Stomach (tissue), 19 donors: ENCODE measurements at places on chromosomes 2 and 18.

DNA sequence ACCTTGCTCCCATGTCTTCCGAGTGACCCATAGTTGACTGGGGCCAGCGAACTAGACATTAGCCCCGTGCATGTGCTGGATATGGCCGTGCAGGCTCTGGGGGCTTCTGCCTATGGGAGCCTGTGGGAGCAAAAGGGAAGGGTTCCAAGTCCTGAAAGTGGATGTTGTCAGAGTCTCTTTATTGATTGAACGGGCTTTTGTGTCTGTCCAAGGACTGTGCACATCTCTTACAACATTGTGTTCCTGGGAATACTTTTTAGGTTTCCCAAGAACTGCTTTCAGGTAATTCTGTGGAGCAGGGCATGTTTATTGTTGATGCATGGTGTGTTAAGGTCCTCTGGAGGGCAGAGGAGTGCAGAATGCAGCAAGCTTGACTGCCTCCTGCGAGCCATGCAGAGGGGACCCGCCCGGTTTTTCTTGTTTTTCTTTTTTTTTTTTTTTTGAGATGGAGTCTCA is 5.0 kb downstream of the RNF144A start:
- peak; percentile 76 for DNase-seq

DNA sequence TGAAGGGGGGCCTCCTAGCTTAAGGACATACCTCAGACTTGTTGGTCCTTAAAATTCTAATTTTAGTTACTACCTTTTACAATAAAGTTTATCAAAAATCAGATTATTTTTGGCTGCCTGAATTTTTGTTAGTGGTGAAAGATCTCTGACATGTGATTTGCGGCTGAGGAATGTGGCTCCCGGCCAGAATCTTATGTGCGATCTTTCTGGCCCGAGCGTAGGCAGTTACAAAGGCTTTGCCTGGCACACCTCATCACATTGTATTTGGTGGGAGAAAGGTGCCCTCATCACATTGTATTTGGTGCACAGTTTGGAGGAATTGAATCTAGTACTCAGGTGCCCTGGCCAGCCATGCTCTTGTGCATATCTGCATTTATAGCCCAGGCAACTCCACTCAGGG is 289.1 kb downstream of the GULP1 start:
- no peak for DNase-seq

GRCh38 chr2:215885536-215885935 is 127.8 kb downstream of the MREG start:
- no peak for DNase-seq

DNA sequence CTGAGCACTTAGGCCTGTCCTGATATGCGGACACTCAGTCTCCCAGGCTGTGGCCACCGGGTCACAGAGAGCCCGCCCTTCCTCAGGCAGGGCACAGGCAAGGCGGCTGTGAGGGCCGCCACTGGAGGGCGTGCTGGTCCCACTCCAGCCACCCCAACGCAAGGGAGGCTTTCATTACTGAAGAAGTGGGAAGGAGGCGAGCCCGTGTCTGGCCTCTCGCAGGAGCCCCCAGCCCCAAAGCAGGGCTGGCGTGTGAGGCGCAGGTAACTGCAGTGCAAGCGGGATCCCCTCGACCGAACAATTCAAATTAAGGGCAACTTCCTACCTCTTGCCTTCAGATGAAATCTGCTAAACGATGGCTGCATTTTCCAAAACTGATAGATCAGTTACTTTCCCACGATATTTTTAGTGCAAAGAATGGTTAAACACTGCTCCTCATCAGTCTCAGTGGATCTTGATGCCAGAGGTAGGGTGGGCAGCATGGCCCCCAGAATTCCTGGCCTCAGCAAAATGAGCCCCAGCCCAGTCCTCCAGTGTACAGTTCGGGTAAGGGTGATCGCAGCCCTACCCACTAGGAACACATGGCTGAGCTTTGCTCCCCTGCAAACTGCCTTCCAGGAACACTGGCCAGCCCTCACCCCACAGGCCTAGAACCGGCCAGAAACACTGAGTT is 97.2 kb downstream of the SEPTIN10 start:
- DNase-seq, result peak; percentile 79

- no peak for DNase-seq
Measured at GRCh38 chr18:48165111-48165866, 234.8 kb upstream of the SMAD2 start.

DNA sequence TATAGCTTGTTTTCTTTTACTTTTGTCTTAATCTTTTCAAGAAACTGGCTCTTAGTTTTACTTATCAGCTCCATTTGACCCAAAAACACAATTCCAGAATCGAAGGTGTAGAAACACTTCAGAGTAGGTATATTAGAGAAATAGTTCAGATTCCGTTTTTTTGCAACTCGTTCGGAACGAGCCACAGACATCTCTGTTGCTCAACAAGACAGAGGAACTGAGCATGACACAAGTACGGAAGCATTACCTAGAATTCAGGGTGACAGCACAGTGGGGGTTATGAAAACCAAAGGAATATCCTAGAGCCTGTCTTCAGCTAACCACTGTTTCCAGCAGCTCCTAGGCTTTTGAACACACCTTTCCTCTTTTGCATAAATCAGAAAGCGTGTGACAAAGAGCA is 5.0 kb downstream of the HRH4 start:
- no peak for DNase-seq

GRCh38 chr2:172864182-172864581 is 128.5 kb downstream of the RAPGEF4 start:
- DNase-seq, result peak; percentile 50

DNA sequence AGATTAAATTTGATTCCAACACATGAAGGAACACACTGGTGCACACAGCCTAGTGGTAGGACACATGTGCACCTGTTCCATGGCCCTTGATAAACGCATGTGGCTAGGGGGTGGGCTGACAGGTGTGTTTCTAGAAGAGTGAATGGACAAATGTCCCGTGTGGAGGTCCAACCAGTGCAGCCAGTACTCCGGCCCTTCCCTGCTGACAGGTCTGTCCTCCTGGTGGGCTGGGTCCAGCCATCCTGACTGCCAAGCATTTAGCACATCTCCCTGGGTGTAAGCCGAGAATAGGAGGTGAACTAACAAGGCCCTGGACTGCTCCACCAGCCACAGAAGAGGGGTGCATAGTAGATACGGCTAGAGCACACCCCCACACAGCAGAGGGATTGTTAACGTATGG is 258.7 kb upstream of the RAB6C start:
- DNase-seq, result no peak

DNA sequence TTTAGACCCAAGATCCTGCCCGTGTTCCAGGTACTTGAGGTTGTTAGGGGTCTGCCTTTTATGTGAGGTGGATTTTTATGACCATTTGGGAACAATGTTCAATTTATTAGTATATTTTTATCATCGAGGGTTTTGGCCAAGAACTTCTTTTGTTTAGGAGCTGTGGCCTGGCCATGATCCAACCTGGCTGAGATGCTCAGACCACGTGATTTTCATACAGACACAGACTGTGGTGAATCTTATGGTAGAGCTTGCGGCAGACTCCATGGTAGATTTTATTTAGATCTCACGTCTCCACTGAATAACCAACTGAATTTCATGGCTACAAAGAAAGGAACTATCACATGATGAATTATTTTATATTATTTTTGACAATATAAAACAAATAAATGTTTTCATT is 405.5 kb upstream of the VWC2L start:
- no peak for DNase-seq

DNA sequence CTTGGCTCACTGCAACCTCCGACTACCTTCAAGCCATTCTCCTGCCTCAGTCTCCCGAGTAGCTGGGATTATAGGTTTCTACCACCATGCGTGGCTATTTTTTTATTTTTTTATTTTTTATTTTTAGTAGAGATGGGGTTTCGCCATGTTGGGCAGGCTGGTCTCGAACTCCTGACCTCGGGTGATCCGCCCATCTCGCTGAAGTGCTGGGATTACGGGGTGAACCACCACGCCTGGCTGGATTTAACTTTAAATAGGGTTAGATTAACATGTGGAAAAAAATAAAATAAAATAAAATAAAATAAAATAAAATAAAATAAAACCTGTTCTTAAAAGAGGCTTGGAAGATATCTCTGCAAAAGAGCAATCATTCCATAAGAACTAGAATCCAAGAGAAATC is 170.9 kb downstream of the XIRP2 start:
- DNase-seq, result no peak

DNA sequence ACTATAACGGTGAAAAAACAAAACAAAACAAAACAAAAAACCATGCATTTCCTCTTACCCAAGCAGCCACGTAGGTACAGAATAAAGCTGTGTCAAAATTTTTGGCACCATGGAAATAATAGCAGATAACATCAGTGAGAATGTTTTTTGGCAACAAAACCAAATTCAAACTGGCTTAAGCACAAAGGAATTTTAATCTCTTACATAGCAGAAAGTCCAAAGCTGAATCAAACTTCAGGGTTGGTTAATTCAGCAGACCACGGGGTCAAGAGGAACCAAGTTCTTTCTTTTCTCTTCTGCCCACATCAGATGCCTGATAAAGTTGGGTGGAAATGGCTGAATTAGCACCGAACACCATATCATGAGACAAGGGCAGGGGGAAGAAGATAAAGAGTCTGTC is 129.5 kb downstream of the PAX3 start:
- DNase-seq, result no peak

GRCh38 chr2:88054782-88055370 is 707 bp downstream of the KRCC1 start:
- peak; percentile 26 for DNase-seq
